Stimulated activated CD4-positive, alpha-beta T cell treated with anti-CD3 and anti-CD28 coated beads, Interleukin-1b, Interleukin-23, amount 100 ng/mL, for 4 hours (primary cell): ENCODE measurements at places on chromosomes 6 and 20.

GRCh38 chr6:43193929-43194328 is 11.9 kb downstream of the CUL9 start:
- no peak for DNase-seq

GRCh38 chr20:41655962-41656618 is 37.9 kb upstream of the CHD6 start:
- no peak for DNase-seq

- no peak for DNase-seq
These were observed 506.4 kb upstream of the SOX4 start for GRCh38 chr6:21087188-21087587.

GRCh38 chr6:38510205-38510604 is 129.5 kb downstream of the BTBD9 start:
- DNase-seq, result no peak
